Activated naive CD8-positive, alpha-beta T cell treated with anti-CD3 and anti-CD28 coated beads for 36 hours (primary cell): ENCODE measurements at places on chromosomes 3 and 15. TPM values are rescaled to one million over a fixed set of nuclear protein-coding genes. Genes with fewer than 3 reads are reported as not detected.

DNA sequence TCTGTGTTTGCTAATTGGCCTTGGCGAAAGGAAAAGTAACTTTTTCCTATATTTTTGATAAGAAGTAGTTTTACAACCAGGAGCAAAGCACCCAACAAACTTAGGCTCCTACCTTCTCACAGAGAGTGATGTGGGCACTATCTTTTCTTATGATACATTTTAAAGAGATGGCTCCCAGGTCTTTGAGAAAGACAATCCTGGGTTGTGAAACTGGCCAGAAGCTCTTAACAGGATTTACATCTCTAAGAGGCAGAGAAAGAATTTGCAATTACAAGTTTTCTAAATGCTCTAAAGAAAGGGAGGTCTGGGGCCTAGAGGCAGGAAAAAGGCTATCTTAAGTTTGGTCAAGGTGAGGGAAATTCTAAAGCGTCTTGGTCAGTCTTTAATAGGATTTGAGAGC lies 609.7 kb downstream of the VGLL3 start:
- DNase-seq: no peak

GRCh38 chr15:101795455-101795854 lies 7.9 kb upstream of the OR4F6 start:
- no peak for DNase-seq

DNA sequence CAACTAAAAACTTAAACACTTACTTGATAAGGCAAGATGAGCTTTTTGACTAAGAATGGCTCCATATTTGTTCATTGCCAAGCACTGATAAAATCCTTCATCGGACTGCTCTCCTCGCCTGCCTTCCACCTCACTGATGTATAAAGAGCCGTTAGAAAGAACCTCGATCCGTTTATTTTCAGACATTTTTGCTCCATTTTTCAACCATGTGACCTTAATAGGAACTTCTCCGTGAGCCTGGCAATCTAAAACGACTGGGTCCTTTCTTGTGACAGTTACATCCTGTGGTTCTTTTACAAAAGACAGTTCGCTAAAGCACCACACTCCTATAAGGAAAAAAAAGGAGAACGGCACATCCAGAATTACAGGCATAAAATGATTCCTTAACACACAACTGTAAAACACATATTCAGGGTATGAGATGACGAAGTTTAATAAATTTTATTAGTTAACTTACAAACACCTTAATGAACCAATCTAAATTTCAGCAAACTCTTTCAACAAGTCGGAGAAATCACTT lies 2.5 kb downstream of the PRTG start:
- DNase-seq: no peak

DNA sequence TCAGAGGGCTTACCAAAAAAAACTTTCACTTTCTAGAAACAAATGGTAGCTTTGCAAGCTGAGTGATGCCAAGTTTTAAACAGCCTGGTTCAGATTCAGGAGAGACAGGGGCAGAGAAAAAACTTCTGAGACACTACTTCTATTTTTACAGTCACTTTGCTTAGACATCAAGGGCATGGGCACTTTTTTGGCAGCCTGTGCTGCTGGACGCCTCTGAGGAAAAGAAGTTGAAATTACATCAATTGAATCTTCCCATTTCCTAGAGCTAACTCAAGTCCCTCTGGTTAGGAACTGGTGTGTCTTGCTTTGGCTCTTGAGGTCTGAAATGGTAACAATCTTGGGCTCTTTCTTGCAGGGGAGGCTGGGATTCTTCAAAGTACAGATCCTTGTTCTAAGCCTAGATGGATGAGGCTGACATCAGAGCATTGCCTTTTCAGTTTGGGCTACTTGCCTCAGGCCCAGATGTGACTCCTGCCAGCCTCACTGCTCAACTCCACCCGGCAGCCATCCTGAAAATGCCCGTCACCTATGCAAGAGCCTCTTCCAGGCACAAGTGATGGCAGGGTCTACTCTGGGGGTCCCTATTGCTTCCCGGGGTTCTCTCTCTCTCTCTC lies 357.5 kb downstream of the FOXP1 start:
- DNase-seq: no peak

DNA sequence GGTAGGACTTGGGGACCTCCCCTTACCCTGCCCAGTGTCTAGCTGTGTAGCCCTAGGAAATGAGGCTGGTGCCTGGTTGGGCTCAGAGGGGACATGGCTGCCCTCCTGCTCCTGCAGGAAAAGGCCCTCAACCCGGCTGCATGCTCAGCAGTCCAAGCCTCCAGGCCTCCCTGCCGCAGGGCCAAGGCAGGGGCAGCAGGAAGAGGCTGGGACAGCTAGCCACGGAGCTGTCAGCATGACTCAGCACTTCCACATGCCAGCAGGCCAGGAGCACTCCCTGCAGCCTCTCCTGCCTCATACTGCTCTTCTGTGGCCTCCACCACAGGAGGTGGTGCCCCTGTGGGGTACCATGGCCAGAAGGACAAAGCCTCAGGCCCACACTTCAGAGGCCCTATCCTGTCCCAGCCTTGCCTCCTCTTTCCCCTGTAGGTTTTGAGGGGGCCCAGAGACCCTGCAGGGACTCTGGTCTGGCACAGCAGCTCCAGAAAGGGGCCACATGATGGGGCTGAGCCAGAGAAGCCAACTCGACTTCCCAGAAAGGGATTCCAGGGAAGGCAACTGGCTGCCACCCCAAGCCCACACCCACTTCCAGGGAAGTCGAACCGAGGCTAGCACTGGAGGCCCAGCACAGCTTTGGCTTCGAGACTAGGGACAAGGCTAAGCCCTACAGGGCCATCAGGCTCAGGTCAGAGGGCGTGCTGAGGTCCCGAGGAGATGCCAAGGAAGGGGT lies 19.5 kb downstream of the TKT start:
- no peak for DNase-seq

SEMA3G gene
- 0.19 TPM for total RNA-seq

XYLB gene
- 6.9 TPM for total RNA-seq
